SHP77 (cell line): ENCODE measurements at places on chromosomes 3 and 15.

DNA sequence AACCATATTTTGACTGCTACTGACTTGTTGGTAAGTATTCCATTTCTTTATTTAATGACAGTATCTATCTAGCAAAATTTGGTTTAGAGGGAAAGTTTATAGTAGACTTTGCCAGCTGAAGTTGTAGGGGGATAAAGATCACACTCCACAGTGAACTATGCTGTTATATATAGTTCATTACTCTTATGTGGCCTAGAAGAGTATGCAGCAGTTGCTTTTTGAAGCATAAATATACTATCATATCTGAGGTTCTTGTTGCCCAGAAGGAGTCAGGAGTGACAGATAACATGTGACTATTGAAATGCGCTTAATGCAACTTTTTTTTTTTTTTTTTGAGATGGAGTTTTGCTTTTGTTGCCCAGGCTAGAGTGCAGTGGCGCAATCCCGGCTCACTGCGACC, 25.6 kb upstream of the MCF2L2 start:
- DNase-seq: no peak

GRCh38 chr3:128917291-128917690, 37.9 kb downstream of the ACAD9 start:
- no peak for DNase-seq

GRCh38 chr15:66886241-66886675, 179.1 kb upstream of the SMAD3 start:
- DNase-seq: no peak

GRCh38 chr3:171615686-171616085, 155.5 kb upstream of the TNIK start:
- DNase-seq: no peak

GRCh38 chr3:89851974-89852621, 744.7 kb downstream of the EPHA3 start:
- peak; percentile 24 for DNase-seq

- no peak for DNase-seq
These were observed 63.8 kb downstream of the SLCO2A1 start for GRCh38 chr3:133965906-133966305.

DNA sequence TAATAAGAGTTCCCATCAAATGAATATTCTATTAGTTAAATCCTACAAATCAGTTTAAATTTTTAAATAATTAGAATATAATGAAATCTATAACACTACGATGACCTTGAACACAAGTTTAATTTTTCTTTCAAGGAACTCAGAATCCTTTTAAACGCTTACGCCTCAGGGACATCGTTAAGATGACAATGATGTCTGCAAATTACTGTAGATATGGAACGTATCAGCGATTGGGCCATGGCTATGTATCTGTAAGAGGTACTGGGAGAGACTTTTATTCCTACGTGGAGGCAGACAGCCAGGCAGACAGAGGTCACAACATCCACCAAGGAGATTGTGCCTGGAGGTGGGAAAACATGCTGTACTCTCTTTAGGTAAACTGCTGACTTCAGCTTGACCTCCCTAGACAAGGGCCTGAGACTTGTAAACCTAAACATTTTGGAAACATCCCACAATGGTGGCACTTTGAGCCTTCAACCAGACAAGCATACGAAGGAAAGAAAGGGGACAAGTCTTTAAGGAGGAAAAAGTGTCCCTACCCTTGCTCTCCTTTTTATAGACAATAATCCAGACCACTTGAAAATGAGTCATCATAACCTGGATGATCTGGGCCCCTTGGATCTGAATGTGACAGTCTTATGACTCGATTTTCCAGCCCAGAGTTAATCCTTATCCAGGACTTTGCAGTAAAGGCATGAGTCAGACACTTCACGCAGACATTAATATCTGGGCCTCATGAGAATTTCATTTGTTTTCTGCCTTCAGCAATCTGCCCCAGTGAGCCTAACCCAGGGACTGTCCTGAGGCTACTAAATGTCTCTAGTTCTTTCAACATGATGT, 6.8 kb upstream of the LDHAL6B start:
- no peak for DNase-seq

- no peak for DNase-seq
These were observed 94.5 kb downstream of the FNDC3B start for GRCh38 chr3:172133838-172134237.

- peak; percentile 69 for DNase-seq
These were observed 353 bp downstream of the ATG3 start for GRCh38 chr3:112561484-112561733.

GRCh38 chr3:188076176-188076575, 77.8 kb upstream of the LPP start:
- DNase-seq: no peak

GRCh38 chr3:157695103-157695502, 191.9 kb upstream of the VEPH1 start:
- DNase-seq: no peak

- no peak for DNase-seq
These were observed 64.7 kb downstream of the MINAR1 start for GRCh38 chr15:79496838-79497237.
